ENCODE measurements at places on chromosomes 4 and X.

GRCh38 chr4:145278341-145279121, 98.1 kb upstream of the OTUD4 start:
- DNase-seq, result peak; percentile 86

GRCh38 chr4:53014881-53015280, 152.8 kb downstream of the RASL11B start:
- DNase-seq, result no peak

DNA sequence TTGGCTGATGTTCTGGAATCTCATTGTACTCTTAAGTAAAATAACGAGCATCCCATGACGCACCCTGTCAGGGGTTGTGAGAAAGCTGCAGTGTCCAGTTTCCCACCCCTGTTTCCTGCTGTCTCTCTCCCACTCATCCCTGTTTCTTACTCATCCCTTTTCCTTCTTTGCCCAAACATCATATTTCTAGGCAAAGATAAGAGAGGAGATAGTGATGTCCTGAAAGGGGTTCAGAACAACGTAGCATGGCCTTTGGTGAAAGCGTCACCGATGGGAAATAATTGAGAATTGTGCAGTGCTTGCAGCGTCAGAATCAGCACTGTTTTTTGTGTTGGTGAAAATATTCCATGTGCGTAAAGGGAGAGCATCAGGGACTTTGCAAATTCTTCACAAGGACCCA, 23.5 kb upstream of the TMEM165 start:
- DNase-seq, result no peak

DNA sequence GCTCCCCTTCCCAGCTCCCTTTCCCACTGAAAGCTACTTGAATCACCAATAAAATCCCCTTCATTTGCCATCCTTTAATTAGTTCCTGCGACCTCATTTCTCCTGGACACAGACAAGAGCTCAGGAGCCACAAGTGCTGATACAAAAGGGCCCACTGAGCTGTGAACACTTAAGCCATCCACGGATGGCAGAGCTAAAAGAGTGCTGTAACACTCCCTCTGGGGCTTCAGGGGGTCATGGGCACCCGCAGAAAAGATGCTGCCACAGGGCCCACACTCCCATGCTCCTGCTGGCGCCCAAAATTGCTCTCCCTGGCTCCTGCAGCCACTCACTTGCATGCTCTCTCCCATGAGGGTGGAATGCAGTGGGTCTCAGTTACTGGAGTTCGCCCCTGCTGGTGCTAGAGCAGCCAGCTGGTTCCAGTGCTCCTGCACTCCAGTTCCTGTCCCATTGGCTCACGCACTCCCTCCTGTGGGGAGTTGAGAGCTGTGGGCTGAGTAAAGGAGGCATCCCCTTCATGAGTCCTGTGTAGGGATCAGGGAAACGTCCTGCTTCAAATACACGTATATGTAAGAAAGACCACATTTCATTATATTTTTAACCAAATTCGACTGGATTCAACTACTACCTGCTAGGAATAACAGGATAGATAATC, 1291.0 kb downstream of the ARAP2 start:
- DNase-seq, result no peak

DNA sequence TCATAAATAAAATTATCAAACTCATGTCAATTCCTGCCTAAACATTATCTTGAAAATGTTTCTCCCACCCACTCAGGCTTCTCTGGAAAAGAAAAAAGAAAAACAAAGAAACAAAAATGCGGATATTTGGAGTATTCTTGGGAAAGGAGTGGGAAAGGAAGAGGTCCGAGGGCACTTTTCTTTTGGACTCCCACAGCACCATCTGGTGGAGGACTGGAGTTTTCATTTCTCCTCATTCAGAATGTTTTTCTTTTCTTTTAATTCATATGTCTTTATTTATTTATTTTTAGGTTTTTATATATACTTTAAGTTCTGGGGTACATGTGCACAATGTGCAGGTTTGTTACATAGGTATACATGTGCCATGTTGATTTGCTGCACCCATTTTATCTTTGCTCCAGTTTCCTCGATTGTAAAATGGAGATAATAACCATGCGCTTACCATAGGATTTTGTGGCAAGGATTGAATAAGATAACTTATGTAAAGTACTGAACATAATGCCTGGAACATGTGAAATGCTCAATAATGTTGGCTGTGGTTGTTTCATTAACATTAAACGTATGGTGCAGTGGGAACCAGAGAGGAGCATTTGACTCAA, 8.0 kb upstream of the KCNE5 start:
- DNase-seq, result peak; percentile 32

DNA sequence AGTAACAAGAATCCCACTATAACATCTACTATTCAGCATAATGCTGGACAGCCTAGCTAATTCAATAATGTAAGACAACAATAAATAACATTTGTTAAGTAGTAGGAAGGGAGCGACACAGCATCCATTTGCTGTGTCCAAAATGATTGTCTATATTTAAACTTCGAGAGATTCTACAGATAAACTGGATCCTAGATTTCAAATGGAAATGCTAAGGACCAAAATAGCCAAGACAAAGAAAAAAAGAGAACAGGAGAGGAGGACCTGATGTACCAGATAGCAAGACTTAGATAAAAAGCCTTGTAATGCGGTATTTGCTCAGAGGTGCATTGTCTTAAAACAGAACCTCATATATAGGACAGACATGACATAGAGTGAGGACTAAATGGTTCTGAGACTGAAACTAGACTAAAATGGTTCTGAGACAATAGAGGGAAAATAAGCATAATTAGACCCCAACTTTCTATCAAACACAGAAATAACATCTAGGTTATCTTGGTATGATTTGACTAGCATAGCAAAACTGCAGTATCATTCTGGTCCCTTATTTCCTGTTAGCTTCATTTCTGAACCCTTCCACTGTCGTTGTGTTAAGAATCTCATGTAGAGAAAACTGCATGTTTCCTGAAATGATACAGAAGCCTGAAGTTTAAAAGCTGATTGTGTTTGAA, 3.8 kb downstream of the HPGDS start:
- DNase-seq, result no peak

- DNase-seq, result no peak
These were observed 53.6 kb downstream of the KLHL13 start for GRCh38 chrX:118062817-118063615.

GRCh38 chrX:138026211-138026610, 460.3 kb downstream of the ZIC3 start:
- peak; percentile 14 for DNase-seq

- no peak for DNase-seq
These were observed 26.1 kb upstream of the CXCL13 start for GRCh38 chr4:77579406-77580076.

GRCh38 chr4:55993994-55994663, 45.4 kb downstream of the CEP135 start:
- no peak for DNase-seq
